ENCODE measurements at places on chromosomes 2 and 18.

DNA sequence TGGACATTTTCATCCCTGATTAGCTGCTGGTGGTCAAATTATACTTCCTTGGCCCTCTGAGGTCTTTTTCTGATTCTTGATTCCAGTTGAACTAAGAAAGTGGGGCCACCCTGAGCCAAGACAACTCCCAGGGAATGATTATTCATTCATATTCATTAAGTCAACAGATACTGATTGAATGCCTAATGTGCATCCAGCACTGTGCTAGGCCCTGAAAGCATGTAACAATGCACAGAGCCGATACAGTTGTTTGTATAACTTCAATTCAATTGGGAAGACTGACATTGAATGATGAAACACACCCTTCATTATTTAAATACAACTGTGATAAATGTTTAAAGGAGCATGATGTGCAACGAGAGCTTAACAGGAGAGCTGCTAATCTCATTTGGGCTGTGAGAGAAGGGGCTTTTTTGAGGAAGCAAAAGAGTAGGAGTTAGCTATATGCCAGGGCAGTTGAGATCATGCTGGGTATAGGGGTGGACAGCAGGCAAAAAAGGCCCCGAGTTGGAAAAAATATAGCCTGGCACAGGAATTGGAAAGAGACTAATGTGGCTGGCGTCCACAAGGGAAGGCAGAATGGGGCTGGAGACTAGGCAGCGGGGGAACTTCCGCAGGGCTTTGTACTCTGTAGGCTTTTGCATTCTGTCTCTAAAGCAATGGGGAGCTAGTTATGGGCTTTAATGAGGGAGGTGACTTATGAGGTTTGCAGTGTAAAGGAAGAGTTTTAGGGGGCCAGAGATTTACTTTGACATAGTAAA lies 57.2 kb upstream of the ACVR1 start:
- no peak for DNase-seq

DNA sequence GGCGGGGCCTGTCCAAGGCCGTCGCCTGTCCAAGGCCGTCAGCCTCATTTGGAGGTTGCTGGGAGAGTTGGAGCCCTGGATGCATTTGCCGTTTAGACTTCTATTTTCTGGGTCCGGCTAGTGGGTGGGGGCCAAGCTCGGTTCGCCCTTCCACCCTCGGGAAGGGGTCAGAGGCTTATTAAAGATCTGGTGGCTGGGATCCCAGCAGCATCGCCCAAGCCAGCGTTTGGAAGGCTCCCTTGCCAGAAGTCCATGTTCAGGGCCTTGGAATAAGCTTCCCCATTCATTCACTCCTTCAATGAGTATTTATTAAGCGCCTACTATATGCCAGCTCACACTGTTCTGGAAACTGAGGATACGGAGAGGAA lies 516 bp upstream of the DOCK10 start:
- DNase-seq: no peak

DNA sequence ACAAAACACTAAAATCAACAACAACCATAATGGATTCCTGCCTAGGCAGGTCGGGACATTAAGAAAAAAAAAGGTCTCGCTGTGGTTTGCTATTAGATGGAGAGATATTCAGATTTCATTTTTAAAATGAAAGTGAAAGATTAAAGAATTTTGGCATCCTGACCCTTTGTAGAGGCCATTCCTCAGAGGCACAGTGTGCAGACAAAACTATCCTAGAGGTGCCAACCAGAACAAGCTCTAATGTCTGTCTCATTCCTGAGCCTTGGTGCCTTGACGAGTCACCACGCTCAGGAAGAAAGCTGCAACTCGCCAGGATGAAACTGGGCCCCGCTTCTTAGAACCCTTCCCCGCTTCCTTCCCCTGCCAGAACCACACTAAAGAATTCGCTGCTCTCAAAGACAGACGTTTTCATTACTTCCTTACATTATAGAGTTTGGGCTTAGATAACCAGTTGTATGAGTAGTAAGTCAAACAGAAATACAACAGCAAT lies 156.0 kb downstream of the TGIF1 start:
- DNase-seq: no peak

GRCh38 chr2:70806013-70806412 lies 14.4 kb downstream of the CLEC4F start:
- no peak for DNase-seq

DNA sequence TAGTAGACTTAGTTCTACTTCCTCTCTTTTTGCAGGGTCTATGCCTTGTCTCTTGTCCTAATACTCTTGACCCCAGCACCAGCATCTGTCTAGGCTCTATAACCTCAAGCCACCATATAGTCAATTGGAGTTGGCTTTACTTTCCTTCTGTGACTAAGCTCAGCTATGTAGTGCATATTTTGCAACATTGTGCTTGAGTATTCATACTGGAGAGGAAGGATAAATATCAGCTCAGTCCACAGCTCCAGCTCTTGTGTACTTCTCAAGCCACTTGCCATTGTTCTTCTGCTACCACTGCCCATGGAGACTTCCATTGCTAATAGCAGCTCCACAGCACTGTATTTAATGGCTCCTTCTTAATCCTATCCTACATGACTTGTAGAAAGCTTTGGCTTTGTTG lies 35.5 kb upstream of the CD28 start:
- no peak for DNase-seq

DNA sequence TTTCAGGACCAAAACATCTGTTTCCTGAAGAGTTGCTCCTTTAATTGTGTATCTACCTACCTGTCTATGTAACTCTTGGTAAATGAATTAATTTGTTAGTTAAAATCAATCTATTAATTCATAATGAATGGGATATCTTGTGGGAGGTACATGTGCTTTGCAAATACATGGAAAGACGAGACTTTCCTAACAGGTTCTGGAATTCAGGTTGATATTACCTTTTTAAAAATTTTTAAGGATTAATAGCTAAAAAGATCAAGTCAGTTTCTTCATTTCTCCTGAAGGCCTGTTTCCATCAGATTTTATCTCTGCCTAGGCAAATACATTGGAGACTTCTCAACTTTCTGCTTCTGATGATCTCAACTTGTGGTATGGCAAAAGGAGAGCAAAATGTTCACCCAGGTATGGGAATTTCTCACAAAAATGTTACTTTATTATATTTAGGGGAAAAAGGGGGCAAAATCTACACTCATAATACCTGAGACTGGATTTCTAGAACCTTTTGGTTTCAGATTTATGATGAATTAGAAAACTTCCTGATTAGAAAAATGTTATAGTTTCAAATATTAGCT lies 7.4 kb downstream of the TFPI start:
- DNase-seq: no peak

GRCh38 chr2:224982910-224983711 lies 59.2 kb downstream of the DOCK10 start:
- no peak for DNase-seq

- DNase-seq: no peak
Measured at GRCh38 chr2:72712977-72713376, 112.9 kb downstream of the EXOC6B start.

DNA sequence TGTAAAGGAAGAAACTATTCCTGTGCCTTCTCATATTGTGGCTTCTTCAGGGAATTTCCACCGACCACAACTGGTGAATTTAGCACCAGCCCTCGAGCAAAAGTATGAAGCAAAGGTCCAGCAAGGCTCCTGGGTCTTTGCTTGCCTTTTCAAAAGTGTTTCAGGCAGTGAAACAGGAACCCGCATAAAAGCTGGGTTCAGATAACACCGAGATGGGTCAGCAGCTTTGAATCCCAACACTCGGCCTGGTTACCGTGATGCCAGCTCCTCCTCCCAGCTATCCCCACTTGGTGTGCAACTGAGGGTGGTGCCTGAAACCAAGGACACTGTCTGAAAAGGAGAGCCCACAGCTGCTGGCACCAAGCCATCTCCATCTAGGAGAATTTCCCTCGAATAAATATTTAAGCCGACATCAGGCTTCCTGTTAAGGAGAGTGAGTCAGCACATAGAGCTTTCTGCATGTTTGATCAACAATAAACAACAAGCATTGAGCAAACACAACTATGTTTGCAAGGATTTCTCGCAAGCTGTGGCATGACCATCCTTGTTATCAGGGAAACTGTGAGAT lies 69.5 kb downstream of the ANTXR1 start:
- no peak for DNase-seq

DNA sequence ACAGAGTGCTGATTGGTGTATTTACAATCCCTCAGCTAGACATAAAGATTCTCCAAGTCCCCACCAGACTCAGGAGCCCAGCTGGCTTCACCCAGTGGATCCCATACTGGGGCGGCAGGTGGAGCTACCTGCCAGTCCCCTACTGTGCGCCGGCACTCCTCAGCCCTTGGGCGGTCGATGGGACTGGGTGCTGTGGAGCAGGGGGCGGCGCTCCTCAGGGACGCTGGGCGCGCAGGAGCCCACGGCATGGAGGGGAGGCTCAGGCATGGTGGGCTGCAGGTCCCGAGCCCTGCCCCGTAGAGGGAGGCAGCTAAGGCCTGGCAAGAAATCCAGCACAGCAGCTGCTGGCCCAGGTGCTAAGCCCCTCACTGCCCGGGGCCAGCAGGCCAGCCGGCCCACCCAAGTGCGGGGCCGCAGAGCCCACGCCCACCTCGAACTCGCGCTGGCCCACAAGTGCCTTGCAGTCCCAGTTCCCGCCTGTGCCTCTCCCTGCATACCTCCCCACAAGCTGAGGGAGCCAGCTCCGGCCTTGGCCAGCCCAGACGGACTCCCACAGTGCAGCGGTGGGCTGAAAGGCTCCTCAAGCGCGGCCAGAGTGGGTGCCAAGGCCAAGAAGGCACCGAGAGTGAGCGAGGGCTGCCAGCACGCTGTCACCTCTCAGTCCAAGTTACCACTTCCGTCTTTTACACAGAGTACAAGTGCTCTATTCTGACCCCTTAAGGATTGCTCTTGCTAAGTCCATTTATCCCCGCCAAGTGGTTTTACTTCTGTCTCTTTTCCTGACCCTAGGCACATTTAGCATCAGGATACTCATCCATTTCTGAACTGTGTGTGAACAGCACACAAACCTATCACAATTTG lies 1.7 kb upstream of the RPE start:
- no peak for DNase-seq

DNA sequence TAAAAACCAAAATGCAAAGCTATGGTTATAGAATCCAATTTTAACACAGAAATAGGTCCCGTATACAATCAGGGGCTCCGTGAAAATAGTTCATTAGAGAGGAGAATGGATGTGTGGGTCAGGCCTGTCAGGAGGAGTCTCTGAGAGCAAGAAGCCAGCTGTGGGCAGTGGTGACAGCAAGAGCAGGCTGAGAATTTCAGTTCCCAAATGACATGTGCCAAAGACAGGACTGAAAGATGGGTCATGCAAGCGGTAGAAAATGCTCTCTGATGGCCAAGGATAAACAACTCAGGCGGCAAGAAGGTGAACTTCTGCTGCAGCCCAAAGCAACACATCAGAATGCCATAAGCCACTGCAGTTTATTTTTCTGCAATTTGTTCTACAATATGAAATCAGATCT lies 100.4 kb downstream of the CCDC141 start:
- no peak for DNase-seq

DNA sequence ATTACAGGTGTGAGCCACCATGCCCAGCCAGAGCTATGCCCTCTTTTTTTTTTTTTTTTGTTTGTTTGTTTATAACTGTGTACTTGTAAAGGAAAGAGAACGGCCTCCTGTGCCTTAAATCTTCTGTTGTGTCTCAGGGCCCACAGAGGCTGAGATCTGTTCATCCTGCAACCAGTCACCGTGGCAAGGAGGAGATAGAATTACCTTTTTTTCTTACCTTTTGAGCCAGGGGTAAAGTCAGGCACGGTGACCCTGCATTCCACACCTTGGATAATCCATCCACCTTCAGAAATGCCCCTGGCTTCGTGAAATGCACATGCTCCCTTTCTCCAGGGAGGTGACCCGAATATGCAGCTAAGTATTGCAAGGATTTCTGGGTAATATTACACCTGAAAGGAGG lies 12.8 kb downstream of the NEDD4L start:
- no peak for DNase-seq

- DNase-seq: no peak
Measured at GRCh38 chr2:211354481-211354880, 798.1 kb downstream of the CPS1 start.

DNA sequence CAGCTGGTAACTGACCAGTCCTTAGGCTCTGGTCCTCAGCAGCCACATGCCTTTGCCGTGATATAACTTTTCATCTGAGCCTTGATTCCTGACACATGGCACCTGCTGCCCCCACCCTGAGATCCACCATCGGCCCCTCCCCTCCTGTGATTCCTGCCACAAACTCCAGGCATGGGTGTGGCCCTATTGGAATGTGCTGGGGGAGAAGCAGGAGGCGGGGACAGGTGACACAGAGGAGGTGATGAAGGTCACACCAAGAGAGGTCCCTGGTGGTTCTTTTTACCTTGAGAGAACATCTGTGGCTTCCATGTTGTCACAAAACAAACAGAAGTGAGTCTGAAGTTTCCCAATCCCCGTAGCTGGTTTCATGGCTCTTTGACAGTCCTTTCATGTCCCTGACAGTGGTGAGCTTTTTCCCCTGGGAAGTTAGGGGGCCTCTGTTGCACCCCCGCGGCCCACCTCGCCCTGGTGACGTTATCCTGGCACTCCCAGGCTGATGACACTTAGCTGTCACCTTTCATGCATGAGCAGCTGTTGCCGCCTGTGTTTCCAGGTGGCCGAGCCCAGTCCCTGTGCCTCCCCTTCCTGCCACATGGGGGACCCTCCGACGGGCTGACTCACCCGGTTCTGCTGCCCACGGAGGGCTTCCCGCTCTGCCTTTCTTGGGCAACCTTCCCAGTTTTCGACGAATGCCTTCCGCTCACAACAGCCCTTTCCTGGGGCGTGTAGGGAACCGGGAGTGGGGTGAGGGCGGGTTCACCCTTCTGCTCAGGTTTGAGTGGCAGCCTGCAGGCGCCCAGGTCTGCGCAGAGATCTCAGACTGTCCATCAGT lies 66.3 kb upstream of the GLI2 start:
- DNase-seq: no peak

GRCh38 chr2:19474128-19474527 lies 115.7 kb upstream of the OSR1 start:
- no peak for DNase-seq
